ENCODE measurements at places on chromosomes 16 and 17.

GRCh38 chr16:88058136-88058535 is 106.9 kb downstream of the BANP start:
- no peak for DNase-seq

GRCh38 chr16:74309789-74310781 is 13.5 kb downstream of the PSMD7 start:
- peak; percentile 45 for DNase-seq

- DNase-seq: no peak
These were observed 34.6 kb downstream of the ZNF750 start for GRCh38 chr17:82805254-82805653.

GRCh38 chr16:64773184-64773583 is 348.7 kb downstream of the CDH11 start:
- DNase-seq: no peak

DNA sequence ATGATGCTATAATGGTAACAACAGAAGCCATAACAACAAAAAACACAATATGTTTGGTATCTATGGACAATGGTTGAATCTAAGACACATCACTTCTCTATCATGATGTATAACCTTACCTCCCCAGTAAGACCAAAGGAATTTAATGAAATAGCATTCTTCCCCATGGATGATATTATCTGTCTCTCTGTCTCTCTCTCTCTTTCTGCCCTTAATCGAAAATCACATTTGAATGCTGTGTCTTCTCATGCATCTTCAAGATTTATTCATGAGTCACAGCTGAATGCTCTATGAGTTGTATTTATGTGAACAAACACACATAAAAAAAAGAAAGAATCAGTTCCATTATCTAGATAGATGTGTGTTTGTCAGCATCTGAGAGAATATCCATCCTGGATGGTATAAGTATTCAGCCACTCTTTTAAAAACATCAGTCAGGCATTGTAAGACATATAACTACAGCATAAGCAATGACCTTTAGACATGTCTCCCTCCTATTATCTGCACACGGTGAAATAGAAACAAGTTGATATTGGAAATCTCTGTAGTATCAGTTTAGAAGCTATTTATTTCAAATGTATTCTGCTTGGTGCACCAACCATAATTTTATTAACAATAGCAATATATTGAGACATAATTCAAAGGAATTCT is 433.3 kb downstream of the TOX3 start:
- DNase-seq: no peak

DNA sequence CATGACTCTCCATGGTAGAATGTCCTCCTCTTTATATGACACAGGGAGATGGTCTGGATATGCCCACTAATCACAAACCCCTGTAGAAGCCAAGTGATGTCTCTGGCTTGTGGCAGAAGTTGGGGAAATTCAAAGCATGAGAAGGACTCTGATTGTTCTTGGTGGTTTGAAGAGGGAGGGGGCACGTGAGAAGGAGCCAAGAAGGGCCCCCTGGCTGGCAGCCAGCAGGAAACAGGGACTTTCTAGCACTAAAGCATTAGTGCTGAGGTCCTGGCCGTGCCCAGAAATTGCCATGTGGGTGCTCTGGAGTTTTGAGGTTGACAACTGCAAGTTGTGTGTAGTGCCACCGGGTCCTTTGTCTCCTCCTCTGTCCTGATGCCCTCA is 199.9 kb downstream of the LGALS9B start:
- peak; percentile 32 for DNase-seq

DNA sequence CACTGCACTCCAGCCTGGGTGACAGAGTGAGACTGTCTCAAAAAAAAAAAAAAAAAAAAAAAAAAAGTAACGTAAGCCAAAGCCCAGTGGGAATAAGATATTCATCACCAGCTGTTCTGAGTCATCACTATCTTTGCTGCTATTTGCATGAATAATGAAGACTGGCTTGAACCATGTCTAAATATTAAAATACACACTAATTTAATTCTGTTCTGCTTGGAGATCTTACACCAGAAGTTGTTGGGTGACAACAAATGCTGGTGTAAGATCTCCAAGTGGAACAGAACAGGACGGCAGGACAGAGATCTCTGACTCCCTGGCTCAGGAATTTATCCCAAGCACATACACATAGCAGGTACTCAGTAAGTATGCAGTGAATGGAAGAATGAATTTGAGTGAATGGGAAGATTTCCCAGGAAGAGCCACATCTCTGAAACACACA is 19.6 kb downstream of the DNAH17 start:
- no peak for DNase-seq

DNA sequence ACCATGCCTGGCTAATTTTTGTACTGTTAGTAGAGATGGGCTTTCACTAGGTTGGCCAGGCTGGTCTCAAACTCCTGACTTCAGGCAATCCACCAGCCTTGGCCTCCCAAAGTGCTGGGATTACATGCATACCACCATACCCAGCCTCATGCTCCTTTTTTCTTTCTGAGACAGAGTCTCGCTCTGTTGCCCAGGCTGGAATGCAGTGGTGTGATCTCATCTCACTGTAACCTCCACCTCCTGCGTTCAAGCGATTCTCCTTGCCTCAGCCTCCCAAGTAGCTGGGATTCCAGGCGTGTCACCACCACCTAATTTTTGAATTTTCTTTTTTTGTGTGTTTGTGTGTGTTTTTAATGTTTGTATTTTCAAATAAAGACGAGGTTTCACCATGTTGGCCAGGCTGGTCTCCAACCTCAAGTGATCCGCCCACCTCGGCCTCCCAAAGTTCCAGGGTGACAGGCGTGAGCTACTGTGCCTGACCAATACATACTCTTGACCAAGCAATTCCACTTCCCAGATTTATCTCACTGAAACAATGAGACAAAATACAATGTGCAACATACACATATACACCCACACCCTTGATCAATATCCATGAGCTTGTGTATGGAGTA is 5.0 kb downstream of the GRB2 start:
- DNase-seq: no peak

- DNase-seq: no peak
These were observed 12.9 kb downstream of the TTYH2 start for GRCh38 chr17:74226252-74226651.

- no peak for DNase-seq
These were observed 209.9 kb downstream of the ZFHX3 start for GRCh38 chr16:72837846-72838585.

DNA sequence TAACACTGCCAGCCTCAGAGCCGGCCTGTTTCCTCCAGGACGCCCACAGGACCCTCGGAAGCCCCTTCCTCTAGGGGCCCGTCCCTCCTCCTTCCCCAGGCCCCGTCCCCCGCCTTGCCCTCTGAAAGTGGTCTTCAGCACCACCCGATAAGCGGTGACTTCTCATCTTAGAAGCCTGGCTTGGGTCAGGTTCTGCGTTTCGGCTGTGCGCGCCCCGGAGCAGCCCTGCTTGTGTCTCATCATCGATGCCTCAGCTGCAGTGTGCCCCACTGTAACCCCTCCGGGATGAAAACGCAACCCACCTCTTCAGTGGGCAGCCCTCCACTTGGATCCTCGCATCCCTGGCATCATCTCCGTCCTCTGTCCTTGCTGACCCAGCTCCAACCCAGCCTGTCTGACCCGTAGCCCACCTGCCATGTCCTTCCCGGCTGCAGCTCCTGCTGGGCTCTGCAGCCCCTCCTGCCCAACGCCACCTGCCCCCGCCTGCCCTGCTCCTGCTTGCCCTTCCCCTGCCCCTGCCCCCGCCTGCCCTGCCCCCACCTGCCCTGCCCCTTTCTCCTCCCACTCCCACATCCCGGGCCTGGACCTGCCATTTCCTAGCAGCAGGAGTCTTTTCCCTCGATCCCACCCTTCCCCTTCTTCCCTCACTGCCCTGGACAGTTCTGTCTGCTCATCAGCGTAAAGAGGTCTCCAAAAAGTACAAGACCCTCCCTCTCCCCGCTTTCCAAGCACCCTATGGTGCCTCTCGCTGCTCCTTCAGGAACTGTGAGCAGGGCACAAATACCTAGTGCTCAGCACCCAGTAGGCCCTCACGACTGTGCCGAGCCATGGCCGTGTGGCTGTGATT is 112.5 kb upstream of the CHMP6 start:
- DNase-seq: no peak

DNA sequence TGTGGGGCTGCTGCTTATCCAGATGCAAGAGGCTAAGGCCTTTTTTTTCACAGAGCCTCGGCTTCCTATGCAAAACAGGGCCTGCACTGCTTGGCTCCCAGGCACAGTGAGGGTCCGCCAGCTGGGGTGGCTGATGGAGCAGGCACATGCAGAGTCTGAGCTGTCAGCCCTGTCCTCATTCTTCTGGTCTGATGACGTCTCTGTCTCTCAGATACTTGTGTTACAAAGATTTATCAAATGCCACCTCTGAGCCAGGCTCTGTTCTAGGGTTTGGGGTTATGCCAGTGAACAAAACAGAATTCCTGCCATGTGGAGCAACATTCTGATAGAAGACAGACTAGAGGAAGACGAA is 4.8 kb downstream of the RNF40 start:
- no peak for DNase-seq

GRCh38 chr16:57284209-57284951 is at the start of gene PLLP:
TSS of gene PLLP (minus strand) at chr16:57284672. CDS start at chr16:57284540, 132 bp downstream.
- no peak for DNase-seq

DNA sequence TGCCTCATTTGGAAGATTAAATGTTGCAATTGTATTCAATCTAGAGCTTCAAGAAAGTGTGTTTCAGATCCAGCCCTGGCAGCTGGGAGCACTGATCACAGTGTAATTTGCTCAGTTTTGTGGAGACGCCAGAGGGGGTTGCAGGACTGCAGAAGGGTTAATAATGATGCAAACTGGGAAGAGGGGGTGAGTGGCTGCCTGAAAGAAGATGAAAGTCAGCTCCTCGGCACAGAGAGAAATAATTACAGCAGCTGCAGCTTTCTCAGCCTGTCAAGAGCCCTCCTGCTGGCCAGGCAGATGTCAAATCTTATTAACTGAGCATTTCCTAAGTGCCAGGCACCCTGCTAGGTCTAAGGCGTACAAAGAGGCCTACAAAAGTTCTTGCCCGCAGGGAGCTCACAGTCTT is 97.7 kb downstream of the ZNF18 start:
- peak; percentile 57 for DNase-seq

DNA sequence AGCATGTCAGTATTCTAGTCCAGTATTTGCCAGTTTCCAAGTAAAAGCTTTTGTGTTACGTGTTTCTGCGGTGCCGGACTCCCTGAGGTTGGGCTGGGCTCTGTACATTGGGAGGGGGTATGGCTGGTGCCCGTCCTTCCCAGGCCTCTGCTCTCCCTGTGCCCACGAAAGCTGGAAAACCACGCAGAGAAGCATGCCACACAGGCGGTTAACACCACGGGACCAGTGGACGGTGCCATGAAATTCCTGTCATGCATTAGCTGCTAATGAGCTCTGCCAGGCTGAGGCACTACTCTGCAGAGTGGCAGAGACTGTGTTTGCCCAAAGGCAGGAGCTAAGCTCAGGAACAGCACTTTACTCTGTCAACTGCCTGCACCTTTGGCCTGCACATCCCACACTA is 8.1 kb downstream of the SMIM5 start:
- DNase-seq: no peak

GRCh38 chr16:11082860-11083388 is 138.6 kb downstream of the CLEC16A start:
- no peak for DNase-seq

DNA sequence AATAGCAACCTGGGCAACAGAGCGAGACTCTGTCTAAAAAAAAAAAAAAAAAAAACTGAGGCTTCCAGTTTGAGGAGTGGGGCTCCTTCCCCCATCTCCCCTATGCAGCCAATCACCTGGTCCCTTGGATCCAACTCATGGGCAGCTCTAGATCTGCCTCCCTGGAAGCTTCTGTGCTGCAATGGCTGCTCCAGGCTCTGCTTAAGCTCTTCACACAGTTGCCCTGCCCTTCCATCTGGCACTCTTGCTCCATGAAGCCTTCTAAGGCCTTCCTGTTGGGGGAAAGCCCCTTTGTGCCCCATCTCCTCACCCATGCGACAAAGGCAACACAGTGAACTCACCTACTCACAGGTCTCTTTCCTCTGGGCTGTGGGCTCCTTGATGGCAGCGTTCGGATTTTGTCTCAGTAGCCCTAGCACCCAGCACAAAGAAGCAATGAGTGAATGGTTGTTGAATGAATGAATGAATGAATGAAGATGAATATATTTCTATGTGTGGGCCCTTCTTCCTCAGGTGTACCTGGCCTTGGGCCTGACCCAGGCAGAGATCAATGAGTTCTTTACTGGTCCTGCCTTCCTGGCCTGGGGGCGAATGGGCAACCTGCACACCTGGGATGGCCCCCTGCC is 1.9 kb downstream of the NAGLU start:
- no peak for DNase-seq

- no peak for DNase-seq
These were observed 10.2 kb upstream of the C17orf78 start for GRCh38 chr17:37365589-37365988.
